ENCODE measurements at places on chromosomes 13 and 19. TPM values are rescaled to one million over a fixed set of nuclear protein-coding genes. Genes with fewer than 3 reads are reported as not detected.

DNA sequence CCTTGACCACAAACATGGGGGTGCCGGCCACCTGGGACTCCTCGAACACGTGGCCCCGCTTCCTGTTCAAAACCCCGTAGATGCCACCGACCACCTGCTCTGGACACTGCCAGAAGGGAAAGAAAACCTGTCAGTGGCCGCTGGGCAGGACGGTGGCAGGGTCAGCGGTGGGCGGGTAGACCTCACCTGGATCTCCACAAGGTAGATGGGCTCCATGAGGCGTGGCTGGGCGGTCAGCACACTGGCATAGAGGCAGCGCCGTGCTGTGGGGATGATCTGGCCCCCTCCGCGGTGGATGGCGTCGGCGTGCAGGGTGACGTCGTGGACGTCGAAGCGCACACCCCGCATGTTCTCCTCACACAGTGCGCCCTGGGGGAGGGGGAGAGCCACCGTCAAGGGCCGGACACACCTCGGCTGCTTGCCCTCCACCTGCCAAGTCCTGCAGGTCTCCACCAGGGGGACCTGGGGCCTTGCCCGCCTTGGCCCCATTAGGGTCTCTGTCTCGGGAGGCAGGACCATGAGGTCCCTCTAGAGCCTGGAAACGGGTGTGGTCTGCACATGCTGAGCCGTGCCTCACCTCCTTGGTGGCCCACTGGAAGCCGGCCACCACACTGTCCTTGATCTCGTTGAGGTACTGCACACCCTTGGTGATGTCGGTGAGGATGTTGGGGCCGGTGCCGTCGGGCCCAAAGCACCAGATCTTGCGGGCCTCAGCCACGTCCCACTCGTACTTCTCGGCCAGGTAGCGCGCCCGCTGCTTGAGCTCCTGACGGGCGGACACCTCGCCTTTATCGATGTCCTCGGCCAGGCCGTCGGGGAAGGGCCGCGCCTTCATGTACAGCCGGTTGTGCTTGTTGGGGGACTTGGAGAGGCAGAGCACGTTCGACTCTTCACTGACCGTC, 6.6 kb upstream of the DAPK3 start:
- H3K4me3 ChIP-seq, result no peak overlapping the region
- H3K36me3 ChIP-seq, result peaks cover 81% of the 10 kb centered on the region
- DNase-seq, result no peak

- H3K4me3 ChIP-seq, result peak overlapping the region; percentile 13
- H3K36me3 ChIP-seq, result no peaks in the 10 kb centered on the region
- peak overlapping the region; percentile 99 for H3K27ac ChIP-seq
- DNase-seq, result no peak
- no peaks in the 10 kb centered on the region for H3K27me3 ChIP-seq
These were observed 2.7 kb upstream of the NOP53 start for GRCh38 chr19:47742634-47743033.

Gene VPS36
- total RNA-seq, result 44.9 TPM

Gene NAPSA
- 0.38 TPM for total RNA-seq

Gene HSH2D
- 0.41 TPM for total RNA-seq

Gene DNAJB1
- total RNA-seq, result 182 TPM

DNA sequence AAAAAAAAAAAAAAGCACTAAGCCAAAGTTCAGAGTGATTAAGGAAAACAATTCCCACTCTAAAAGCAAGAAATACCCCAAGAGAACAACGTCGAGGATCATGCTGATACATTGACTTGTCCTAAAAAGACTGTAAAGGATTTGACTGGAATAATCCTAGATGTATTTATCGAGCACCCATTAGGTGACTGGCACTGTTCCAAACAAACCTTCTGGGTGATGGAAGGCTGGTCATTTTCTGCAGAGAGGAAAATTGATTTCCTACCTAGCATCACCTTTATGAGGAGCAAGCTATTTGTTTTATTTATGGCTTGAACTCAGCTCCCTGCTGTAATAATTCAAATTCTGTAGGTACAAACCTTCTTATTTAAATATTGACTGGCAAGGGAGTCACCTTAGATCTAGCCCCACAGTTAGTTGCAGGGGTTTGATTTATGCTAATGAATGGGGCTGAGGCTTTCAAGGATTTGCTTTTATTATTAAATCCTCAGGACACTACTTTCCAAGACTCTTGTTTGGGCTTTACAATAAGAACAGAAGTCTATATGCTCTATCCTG, 471.0 kb downstream of the OLFM4 start:
- H3K4me3 ChIP-seq, result no peak overlapping the region
- no peaks in the 10 kb centered on the region for H3K36me3 ChIP-seq
- DNase-seq, result no peak
- H3K27me3 ChIP-seq, result no peaks in the 10 kb centered on the region

DNA sequence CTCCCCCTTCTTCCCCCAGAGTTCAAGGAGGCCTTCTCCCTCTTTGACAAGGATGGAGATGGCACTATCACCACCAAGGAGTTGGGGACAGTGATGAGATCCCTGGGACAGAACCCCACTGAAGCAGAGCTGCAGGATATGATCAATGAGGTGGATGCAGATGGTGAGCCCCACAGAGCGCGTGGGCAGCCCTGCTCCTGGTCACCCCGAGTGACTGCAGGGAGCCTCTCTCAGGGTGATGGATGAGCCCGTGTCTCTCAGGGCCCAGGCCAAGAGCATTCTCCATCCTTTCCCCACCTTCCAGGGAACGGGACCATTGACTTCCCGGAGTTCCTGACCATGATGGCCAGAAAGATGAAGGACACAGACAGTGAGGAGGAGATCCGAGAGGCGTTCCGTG, 7.0 kb downstream of the CALM3 start:
- peaks cover 60% of the 10 kb centered on the region for H3K4me1 ChIP-seq
- DNase-seq, result no peak
- no peak overlapping the region for H3K27ac ChIP-seq
- H3K27me3 ChIP-seq, result no peaks in the 10 kb centered on the region
- H3K36me3 ChIP-seq, result peaks cover 40% of the 10 kb centered on the region

Gene CABP5
- total RNA-seq, result not detected

Data from esophagus squamous epithelium (tissue), 5 donors.